Activated T-cell treated with anti-CD3 and anti-CD28 coated beads for 24 hours (primary cell): ENCODE measurements at places on chromosomes 7 and 10.

DNA sequence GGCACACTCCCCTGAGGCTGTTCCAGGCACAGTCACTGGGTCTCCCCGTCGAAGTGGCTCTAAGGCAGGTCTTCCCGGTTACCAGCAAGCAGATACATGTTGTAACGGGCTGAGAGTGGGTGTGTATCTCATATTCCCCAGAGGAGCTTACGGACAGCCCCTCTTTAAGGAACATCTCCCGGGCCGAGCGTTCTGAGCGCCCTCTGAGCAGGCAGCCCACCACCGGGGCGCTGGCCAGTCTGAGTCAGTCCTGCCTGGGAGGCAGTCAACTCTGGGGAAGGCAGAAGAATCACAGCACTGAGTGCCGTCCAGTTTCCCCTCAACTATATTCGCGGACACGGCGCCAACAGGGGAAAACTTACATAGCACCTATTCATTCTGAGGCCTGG is 117.4 kb downstream of the LHPP start:
- DNase-seq, result no peak

- no peak for DNase-seq
These were observed 2.5 kb downstream of the KIAA1549 start for GRCh38 chr7:138978541-138979184.

DNA sequence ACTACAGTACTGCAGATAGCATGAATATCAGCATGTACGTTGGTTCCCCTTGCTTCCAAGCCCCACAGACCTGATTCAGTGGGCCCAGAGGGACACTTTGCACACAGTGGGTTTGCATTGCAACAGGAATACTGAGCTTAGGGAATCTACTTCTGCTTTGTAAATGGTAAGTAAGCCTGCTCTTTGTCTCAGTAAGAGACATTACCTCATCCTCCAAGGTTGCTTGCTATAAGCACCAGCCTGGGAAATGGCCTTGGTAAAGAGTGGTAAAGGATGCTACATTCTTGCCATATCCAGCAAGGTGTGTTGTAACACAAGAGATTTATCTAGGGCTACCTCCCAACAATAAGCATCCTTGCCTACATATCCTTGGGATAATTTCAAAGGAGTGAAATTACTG is 730.5 kb downstream of the INHBA start:
- DNase-seq, result no peak

DNA sequence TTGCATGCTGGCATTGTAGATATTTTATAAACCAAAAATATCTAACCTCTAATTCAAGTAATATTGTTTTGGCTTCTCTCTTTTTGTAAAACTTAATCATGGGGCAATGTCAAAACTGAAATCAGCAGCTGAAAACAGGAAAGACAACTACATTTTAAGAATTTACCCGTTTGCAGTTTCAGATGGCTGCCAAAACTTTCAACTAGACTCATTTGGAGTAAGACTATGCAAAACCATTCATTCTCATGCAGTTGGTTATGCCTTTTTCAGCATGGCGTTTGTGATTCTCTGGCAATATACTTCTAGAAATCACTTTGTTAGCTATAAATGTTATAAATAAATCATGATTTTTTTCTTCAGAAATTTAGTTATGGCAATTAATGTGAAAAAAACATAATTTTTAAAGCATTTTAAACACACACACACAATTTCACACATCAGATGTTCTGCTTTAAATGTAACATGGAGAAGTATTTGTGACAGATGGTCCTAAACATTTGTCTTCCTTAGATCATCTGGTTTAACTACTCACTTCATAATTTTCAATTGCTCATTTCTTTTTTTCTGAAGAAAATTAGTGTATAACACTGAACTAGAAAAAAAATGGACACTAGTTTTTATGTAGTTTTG is 116.4 kb downstream of the ITGB8 start:
- DNase-seq, result no peak

DNA sequence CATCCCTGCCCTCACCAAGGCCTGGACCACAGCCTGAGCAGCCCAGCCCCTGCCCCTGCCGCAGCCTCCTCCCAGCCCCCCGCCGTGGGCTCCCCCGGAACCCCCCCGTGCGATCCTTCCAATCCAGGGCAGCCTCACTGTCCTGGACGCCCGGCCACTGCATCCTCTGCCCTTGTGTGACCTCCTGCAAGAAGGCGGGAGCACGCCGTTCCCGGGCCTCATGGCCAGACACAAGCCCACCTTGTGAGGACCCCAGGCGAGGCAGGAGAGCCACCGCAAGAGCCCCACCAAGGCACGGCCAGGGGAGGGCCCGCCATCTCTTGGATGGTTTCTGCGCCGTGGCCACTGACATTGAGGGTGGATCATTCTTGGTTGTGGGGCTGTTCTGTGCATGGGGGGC is 7.8 kb upstream of the LFNG start:
- DNase-seq, result no peak

- DNase-seq, result no peak
These were observed 222.1 kb upstream of the SHH start for GRCh38 chr7:156034397-156034796.

GRCh38 chr7:130595986-130596385 is 72.6 kb downstream of the COPG2 start:
- no peak for DNase-seq

DNA sequence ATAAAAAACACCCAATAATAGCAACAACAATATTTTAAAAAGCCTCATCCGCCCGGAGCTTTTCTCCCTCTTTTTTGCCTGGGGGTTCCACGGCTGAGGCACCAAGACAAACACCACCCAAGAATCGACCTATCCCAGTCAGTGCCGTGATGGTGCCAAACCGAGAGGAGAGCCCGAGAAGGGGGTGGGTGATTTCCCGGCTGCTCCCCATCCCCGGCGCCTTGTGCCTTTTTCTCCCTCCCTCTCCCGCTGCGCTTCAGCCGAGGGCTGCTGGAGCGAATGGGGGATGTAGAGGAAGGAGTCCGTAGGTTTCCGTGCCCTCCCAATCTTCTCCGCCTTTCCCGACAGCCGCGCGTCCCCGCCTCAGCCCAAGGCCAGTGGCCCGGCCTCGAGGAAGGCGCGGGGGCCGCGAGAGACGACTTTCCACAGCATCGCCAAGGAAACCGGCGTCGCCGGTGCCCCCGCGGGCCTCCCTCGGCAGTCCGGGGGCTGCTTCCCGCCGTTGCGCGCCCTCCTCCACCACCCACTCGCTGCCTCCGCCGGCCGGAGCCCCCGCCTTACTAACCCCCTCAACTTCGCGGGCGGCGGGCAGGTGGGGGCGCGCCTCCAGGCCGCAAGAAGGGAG is 1.3 kb downstream of the EGR2 start:
- no peak for DNase-seq

GRCh38 chr10:80537736-80538480 is at the start of gene SH2D4B:
Gene SH2D4B, plus strand, starts transcription at chr10:80537902. Its CDS starts 430 bp downstream, at chr10:80538332.
- no peak for DNase-seq

GRCh38 chr10:50931948-50932431 is 46.6 kb upstream of the A1CF start:
- no peak for DNase-seq

DNA sequence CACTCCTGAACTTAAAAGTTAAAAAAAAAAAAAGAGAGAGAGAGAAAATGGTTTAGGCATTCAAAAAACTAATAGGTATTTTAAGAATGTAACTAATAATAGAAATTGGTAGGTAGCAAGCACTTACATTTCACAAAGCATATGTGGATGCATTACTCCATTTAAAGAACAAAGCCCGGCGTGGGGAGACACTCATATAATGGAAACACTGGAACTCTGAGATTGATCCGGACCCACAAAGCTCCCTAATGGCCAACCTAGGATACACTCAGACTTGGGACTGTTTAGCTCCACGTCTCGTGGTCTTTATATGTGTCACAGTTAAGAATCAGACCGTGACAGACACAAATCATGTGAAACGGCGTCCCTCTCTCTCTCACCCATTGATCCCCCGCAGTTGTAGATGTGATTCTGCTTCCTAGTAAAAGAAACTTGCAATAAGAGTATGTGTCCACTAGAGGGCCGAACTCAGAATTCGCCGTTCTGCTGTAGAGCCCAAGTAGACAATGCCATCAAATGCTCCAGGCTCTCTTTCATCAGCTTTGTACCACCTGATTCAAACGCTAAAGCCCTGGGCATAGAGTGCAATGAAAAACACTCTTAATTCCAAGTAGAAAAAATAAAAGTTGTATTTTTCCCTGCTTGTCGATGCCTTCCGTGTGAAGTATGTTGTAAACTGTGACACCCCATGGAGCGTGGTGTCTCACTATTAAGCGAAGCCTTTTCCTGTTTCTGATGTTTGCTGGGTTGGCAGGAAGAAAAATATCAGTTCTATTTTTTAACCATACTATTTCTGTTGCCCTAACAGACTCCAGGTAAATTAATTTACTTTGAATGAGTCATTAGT is 429.0 kb upstream of the MTPN start:
- DNase-seq, result no peak

DNA sequence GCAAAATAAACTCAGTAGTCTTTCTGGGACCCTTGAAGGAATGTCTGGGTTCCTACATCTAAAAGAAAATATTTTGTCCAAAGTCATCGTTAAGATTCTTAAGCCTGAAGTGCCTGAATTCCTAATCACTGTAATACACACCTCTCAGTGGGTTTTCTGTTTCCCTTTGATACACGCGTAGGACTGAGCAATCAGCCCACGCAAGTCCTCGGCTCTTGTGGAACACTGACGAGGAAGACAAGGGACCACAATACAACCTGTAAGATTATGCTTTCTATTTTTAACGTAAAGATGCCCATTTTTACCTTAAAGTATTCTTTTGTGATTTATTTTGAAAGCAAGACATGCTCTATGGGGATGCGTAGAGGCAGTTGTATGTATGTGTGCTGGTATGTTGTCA is 472.8 kb upstream of the CELF2 start:
- DNase-seq, result no peak

GRCh38 chr7:155845226-155845625 is 33.0 kb upstream of the SHH start:
- no peak for DNase-seq

GRCh38 chr10:132099389-132100090 is 33.8 kb downstream of the JAKMIP3 start:
- DNase-seq, result no peak

GRCh38 chr7:112049555-112050249 is 156.5 kb downstream of the DOCK4 start:
- no peak for DNase-seq

DNA sequence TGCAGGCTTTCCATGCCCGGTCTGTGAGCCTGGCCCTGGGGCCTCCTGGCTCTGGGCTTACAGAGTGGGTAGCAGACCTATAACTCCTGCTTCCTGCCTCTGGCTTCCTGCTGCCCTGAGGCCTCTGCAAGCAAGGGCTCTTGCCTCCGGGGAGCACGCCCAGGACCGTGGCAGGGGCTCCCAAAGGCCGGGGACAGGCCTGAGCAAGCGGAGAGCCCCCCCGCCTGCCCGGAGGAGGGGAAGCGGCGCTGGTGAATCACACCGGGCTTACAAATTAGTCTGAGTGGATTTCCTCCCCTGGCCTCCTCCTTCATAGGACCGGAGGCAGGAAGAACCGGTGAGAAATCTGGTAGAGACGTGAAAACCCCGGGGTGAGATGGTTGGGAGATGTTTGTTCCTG is 1.5 kb upstream of the MYL10 start:
- DNase-seq, result no peak

DNA sequence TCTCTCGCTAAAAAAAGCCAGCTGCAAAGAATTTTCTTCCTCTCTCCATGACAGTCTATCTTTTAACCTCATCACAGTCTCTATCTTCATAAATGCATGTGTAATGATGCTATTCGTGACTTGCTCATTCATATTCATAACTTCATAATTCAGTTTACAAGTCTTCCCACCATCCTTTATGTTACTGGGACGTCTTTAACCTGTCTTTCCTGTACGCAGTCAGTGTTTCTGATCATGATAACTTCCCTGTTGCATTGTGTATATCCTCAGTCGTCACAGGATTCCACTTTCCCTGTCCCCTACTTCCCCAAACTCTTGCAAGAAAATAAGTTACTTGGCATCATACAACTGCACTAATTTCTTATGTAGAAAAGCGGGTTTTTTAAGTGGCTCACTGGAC is 165.6 kb upstream of the ASAH2 start:
- no peak for DNase-seq

GRCh38 chr7:97179454-97180104 is 62.1 kb downstream of the SDHAF3 start:
- peak; percentile 21 for DNase-seq

GRCh38 chr7:42461537-42461936 is 224.5 kb upstream of the GLI3 start:
- no peak for DNase-seq

DNA sequence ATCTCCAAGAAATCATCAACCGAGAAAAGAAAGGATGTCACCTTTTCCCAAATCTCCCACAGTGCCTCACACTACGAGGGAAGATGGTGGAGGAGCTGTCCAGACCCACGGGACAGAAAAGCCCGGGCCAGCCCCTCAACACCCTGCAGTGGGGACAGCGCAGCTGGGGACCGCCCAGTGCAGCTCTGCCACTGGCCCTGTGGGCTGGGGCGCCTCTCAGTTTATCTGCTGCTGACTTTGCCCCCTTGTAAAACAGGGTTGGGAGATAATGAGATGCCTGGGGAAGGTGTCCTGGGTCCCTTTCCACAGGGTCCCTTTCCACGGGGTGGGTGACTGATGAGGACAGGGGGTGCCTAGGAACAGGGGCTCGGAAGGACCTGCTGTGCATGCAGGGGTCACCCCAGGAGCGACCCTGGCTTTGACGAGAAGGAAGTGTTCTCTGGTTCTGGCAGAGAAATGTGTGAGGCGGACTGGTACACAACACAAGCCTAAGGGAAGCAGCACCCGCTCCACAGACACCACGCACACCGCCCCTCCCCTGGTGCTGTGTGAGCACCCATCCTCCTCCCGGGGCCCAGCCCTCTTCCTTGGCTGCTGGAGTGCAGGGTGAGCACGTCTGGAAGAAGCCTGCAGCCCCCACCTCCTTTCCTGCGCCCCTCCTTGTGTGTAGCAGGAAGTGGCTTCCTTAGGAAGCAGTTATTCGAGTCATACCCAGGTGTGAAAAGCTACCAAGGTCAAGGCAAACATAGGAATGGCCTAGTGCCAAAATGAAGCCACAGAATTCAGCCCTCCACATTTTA is 339.9 kb downstream of the DNAJB6 start:
- DNase-seq, result no peak

DNA sequence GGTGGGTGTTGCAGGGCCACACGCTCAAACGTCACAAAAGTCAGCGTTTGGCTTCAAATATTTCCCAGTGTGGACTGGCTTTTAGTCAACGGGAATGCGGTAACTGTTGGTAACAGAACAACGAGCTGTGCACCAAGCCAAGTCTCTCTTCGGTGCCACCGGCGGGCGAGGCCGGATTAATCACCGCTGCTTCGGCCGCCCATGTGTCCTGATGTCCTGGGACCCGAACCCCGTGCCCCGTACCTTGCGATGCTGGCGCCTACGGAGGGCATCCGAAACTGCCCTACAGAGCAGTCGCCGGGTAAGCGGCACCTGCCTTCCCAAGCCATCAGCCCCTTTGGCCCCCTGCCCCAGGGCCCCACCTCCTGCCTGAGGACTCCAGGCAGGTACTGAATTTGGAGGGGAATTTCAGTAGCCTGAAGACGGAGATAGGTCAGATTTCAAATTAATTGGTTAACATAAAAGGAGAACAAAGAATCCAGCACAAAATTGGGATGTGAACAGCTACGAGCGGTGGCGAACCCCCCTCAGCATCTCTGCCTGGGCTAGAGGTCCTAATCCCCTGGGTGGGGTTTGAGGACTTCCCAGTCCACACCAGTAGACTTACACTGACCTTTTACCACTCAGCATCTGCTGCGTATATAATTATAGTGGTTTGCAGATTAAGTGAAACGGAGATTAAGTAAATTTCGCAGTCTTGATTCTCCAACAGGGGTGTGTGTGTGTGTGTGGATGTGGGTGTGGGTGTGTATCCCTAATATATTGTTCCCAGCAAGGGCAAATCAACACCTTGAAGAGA is at the start of gene LRRC72:
Gene LRRC72, plus strand, starts transcription at position 84 of the 799 bp plus-strand sequence. Its CDS starts 128 bp downstream, at position 212.
- DNase-seq, result no peak

GRCh38 chr7:64884913-64885370 is 18.1 kb upstream of the ZNF273 start:
- no peak for DNase-seq
